Kasumi-1 (cell line): ENCODE measurements at places on chromosomes 2 and 18.

GRCh38 chr2:10300328-10300920, 2.3 kb upstream of the HPCAL1 start:
- DNase-seq, result no peak

DNA sequence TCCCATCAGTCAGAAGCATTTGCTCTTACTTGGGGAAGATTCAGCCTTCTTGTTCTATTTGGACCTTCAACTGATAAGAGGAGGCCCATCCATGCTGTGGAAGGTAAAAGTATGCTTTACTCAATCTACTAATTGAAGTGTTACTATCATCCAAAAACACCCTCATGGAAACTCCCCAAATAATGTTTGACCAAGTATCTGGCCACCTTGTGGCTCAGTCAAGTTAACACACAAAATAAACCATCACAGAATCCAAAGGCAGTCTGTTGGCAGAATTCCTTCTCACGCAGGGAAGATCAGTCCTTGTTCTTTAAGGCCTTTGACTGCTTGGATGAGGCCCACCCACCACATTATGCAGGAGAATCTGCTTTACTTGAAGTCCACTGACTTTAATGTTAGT, 531.2 kb upstream of the SMIM21 start:
- no peak for DNase-seq

- no peak for DNase-seq
Measured at GRCh38 chr18:42326752-42327151, 371.7 kb downstream of the PIK3C3 start.

- no peak for DNase-seq
Measured at GRCh38 chr2:42298132-42298531, 62.9 kb downstream of the COX7A2L start.

- DNase-seq, result no peak
Measured at GRCh38 chr2:29777161-29777560, 144.2 kb downstream of the ALK start.

GRCh38 chr2:29165362-29166241, 50.4 kb downstream of the CLIP4 start:
- no peak for DNase-seq

DNA sequence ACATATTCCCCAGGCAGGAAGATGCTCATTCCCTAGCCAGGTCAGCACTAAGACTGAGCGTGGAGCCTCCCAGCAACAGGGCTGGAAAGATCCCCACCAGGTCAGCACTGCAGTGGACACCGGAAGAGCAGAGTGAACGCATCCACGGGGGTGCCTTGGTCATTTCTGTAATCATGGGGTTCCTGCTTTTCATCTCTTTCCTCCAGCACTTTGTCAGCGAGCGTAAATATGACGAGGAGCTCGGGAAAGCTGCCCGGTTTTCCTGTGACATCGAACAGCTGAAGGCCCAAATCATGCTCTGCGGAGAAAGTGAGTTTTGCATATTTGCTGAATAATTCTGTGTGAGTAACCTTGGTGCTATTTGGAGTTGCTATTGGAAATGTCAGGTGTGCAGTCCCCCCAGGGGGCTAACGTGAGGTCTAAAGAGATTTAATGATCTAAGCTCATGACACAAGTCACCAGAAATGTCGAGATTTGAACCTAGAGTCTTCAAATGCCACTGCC, 40.1 kb downstream of the KCTD18 start:
- DNase-seq, result no peak

- DNase-seq, result no peak
Measured at GRCh38 chr2:169513094-169513493, 3.6 kb downstream of the KLHL41 start.

DNA sequence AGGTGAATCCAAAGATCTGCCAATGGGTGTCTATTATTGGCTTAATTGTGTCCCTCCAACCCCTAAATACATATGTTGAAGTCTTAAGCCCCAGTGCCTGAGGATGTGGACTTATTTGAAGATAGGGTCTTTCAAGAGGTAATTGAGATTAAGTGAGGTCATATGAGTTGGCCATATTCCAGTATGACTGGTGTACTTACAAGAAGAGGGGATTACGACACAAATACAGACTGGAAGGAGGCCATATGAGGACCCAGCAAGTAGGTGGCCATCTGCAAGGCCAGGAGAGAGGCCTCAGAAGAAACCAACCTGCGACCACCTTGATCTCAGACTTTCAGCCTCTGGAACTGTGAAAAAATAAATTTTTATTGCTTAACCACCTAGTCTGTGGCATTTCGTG, 121.1 kb upstream of the FN1 start:
- no peak for DNase-seq
